Aorta (tissue), 5 donors: ENCODE measurements at places on chromosomes 5 and 9. TPM values are rescaled to one million over a fixed set of nuclear protein-coding genes. Genes with fewer than 3 reads are reported as not detected.

DNA sequence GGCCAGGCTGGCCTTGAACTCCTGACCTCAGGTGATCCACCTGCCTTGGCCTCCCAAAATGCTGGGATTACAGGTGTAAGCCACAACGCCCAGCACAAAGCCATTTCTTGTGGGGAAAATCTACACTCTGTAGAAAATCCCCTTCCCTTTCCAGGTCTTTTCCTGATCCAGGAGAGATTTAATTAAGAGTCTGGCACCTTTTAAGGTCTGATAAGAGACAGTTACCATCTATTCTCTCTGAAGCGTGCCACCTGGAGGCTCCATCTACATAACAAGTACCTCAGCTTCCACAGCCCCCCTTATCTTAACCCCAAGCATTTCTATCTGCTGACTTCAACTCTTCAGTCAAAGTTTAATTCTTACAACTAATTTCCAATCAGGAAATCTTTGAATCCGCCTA lies 71.4 kb upstream of the CDK20 start:
- DNase-seq = no peak

GRCh38 chr9:89254773-89255125 lies 56.2 kb upstream of the CKS2 start:
- DNase-seq = no peak

GRCh38 chr5:113901718-113902117 lies 388.2 kb downstream of the YTHDC2 start:
- no peak for DNase-seq

- DNase-seq = no peak
These were observed 3.0 kb upstream of the HRCT1 start for GRCh38 chr9:35903049-35903448.

DNA sequence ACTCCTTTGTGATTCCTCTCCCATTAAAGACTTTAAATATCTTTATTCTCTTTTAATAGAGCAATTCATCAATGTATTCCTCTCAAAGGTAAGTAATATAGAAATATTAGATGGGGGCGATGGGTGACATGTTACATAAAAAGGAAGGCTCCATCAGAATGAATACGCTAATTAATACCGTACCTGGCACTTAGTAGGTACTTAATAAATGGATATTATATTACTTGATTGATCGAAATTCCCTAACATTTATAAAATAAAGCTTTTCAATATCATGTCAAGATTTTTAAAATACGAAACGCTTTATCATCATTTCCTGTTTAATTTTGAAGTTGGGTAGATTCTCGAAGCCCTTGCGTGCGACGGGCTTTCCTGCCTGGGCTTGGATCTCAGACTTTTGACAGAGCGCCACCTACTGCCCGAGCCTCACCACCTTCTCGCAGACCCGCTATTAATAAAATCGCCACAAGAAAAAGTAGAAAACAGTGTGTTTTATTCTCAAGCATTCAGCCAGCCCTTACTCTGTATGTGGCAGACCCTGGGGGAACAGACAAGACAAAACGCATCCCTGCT lies 99.4 kb downstream of the C5orf15 start:
- DNase-seq = peak; percentile 92

Gene TPPP
- total RNA-seq = 9.8 TPM

DNA sequence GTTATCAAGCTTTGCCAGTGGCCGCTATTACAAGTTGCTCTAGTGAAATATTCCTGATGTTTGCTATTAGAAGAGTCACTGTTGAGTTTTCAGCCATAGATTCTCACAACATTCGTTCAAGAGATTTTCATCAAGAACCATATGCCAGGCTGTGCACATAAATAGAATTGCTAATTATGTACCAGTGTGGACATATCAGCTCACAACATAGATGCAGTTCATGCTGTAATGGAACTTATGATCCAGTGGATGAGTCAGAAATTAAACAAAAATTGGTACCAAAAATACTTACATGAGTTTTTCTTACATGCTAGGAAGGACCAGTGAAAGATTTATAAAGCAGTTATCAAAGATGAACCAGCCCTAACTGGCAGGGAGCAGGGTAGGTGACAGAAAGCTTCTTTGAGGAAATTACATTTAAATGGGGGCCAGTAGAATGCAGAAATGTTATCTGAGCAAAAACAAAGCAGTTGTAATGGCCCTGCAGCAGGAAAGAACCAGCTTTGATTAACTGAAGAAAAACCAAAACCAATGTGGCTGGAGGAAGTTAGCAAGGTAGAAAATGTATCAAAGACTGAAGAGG lies 404.2 kb downstream of the DNAH5 start:
- DNase-seq = no peak
